ENCODE measurements at places on chromosomes 16 and 17.

DNA sequence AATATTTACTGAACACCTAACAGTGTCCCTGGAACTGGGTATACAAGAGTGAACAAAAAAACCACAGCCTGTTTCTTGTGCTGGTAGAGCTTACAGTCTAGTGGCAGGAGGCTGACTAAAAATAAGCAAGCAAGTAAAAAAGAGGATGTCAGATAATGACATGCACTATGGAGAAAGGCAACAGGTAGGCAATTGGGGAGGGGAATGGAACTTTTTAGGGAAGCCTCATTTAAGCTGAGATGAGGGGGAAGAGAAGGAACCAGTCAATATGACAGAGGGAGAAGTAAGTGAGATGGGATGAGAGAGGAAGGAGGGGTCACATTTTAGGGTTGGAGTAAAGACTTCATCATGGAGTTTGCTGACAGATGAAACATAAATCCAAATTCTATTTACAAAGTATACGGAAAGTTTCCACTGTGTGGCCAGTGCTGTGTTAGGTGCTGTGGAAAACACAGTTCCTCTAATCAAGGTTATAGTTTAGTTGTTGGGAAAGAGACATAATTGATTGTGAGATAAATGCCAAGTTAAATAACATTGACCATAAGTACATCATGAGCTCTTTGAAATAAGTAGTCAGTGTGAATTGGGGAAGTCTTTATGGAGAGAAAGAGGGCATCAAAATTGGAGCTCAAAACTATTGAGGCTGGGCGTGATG, 251.4 kb downstream of the FTO start:
- no peak for DNase-seq

GRCh38 chr16:68752602-68753001, 15.5 kb downstream of the CDH1 start:
- no peak for DNase-seq

DNA sequence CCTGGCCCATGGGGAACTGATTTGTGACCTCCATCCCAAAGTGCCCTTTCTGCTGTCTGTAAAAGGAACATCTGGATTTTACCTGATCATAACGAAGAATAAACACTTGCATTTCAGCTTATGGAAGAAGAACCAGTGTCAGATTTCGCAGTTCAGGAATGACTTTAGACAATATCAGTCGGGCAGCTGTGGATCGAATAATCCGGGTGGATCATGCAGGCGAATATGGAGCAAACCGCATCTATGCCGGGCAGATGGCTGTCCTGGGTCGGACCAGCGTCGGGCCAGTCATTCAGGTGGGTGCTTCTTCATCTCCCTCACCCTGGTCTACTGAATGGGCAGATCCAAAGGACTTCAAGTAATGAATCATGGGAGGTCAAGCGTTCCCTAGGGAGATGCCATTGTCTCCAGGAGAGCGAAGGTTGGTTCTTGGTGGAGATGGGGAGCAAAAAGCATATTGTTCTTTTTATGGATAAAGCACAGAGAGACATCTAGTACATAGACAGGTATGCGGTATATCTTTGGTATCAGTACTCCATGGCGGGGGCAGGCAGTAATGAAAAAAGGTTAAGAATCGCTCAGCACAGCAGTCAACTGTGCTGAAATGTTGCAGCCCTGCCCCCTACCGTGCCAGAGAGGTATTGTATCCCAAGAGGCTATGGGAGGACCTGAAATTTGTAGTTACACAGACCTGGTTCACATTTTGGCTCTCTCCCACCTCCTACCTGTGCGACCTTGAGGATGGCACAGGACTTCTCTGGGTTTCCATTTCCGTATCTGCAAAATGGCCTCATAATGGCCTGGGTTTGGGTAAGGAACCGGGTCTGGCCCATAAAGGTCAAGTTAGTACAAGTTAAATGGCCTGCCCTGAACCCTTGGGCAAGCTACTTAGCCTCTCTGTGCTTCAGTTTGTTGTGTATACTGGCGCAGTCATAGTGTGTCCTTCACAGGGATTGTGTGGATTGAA, 4.7 kb downstream of the COQ7 start:
- DNase-seq = peak; percentile 41

DNA sequence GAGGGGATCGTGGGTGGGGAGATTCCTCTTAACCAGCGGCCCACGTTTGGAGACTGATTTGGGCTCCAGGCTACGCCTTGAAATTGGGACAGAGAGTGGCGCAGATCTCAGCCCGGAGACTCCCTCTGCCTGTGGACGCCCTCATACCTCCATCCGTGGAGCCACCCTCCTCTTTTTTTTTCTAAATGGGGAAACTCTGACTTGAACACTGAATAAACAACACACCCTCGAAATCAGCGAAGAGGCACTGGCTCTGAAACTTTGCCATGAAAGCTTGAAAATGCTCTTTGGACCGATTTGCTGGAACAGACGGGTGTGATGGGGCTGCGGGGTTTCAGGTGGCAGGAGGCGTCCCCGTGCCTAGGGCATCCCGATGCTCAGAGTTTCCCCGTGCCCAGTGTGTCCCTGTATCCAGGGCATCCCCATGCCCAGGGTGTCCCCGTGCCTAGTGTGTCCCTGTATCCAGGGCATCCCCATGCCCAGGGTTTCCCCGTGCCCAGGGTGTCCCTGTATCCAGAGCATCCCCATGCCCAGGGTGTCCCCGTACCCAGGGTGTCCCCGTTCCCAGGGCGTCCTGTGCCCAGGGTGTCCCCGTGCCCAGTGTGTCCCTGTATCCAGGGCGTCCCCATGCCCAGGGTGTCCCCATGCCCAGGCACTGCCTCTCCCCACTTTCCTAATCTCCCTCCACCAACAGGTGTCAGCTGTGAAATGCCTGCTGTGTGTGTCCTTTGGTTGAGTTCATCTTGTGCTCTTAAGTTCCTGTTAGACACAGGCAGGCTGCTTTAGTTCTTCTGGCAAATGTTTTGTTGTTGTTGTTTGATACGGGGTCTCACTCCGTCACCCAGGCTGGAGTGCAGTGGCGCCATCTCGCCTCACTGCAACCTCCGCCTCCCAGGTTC, 187.0 kb downstream of the SEC14L1 start:
- no peak for DNase-seq

DNA sequence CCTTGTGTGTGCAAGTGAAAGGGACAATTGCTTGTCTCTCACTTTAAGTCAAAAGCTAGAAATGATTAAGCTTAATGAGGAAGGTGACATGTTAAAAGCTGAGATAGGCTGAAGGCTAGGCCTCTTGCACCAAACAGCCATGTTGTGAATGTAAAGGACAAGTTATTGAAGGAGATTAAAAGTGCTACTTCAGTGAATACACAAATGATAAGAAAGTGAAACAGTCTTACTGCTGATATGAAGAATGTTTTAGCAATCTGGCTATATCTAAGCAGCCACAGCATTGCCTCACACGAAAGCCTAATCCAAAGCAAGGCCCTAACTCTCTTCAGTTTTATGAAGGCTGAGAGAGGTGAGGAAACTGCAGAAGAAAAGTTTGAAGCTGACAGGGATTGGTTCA, 71.0 kb downstream of the CDRT15 start:
- no peak for DNase-seq

Measured in inflammatory macrophage (primary cell).